ENCODE measurements at places on chromosomes 2 and 18.
A peak's percentile ranks its signal among the peaks of the same experiment; 100 is the strongest.

- no peak for DNase-seq
Measured at GRCh38 chr2:26122630-26123029, 50.3 kb upstream of the GAREM2 start.

- DNase-seq: peak; percentile 23
Measured at GRCh38 chr2:240433973-240434727, 1.3 kb upstream of the GPC1 start.

GRCh38 chr2:201513271-201513670 is 61.7 kb downstream of the STRADB start:
- DNase-seq: no peak

DNA sequence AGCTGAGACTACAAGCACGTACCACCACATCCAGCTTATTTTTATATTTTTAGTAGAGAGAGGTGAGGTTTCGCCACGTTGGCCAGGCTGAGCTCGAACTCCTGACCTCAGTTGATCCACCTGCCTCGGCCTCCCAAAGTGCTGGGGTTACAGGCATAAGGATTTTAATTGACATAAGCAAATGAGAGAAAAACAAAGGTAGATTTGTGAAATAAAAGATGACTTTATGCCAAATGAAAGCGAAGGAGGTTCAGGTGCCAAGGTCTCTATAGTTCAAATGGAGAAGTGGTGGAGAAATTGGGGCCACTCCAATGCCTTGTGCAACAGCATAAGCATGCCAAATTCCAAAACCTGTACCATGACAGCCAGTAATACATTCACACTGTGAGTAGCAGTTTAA is 180.6 kb downstream of the MREG start:
- DNase-seq: no peak

DNA sequence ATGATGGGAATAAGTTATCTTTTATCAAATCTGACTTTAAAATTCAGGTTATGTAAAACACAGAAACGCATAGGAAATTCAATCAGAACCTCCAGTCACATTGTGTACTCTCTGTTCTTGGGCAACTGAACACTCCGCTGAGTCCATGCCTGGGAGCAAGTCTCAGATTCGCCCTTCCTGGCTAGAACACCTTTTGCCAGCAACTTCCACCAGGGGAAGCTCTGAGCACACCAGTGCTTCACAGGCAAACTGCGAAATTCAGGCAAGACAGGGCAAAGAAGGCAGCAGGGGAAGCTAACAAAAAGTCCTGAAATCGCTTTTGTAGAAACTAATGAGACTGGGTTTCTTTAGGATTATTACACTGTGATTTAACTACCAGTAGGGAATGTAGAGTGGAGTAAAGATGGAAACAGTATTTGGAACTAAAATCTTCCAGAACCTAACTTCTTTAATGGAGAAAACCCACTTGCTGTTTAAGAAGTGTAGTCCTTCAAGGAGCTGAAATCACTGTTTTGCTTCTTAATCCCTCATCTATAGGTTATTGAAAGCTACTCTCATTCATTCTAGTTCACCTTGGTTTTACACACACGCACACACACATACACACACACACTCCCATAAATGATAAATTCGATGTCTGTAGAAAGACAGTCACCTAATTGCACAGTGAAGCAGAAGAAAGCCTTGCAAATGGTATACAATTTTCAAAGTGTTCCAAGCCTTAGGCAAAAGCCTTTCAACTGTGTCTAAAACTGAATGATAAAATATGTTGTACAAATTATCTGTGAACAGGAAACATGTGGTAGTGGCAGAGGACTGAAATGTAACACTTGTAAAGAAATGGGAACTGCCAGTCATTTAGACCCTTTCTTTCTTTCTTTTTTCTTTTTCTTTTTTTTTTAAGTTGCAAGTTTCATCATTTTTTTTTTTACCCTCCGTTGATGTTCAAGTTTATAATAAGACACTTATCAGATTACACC is 214.5 kb downstream of the TMEM182 start:
- peak; percentile 48 for DNase-seq
